Activated CD4-positive, alpha-beta T cell treated with anti-CD3 and anti-CD28 coated beads, Interleukin-2, amount 10 ng/mL, durations not matched to agents 24 days and 14 days (primary cell): ENCODE measurements at places on chromosomes 1 and 21. TPM values are rescaled to one million over a fixed set of nuclear protein-coding genes. Genes with fewer than 3 reads are reported as not detected.
A peak's percentile ranks its signal among the peaks of the same experiment; 100 is the strongest.

- no peak for DNase-seq
Observed at GRCh38 chr1:82227306-82228095, 426.8 kb downstream of the ADGRL2 start.

GRCh38 chr1:48499211-48499735 is 27.3 kb upstream of the SPATA6 start:
- DNase-seq: no peak

The GBP1 gene
- 36.9 and 38.3 TPM in 2 replicates for total RNA-seq

DNA sequence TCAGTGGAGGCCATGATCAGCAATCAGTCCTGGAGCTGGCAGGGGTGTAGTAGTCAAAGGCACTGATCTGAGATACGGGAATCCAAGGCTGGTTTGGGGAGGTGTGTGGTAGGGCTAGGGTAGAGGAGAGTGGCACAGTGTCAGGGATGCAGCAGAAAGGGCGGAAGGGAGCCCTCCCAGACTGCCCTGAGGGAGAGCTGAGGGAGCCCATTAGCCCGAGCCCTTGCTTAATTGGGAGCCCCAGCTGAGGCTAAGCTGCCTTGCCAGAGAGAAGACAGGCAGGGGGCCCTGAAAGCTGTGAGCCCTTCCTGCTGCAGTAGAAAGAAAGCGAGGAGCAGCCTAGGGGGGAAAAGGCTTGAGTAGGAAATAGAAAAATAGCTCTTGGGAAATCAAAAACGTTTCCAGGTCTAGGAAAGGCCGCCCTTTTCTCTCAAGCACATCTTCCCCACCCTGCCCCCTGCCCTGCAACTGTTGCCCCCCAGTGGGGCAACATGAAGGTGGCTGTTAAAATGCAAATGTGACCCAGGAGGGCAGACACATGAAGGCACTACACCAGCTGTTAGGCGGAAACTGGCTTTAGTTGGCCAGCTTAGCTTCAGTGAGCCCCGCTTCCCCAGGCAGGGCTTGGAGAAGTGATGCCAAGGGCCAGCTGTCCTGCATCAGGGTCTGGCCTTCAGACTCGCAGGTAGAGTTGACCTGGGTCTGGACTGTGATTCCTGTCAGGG is 106.2 kb downstream of the UCK2 start:
- no peak for DNase-seq

- DNase-seq: no peak
Observed at GRCh38 chr1:102821707-102822106, 286.6 kb downstream of the COL11A1 start.

- no peak for DNase-seq
Observed at GRCh38 chr21:28063241-28064216, 929.1 kb downstream of the LTN1 start.

DNA sequence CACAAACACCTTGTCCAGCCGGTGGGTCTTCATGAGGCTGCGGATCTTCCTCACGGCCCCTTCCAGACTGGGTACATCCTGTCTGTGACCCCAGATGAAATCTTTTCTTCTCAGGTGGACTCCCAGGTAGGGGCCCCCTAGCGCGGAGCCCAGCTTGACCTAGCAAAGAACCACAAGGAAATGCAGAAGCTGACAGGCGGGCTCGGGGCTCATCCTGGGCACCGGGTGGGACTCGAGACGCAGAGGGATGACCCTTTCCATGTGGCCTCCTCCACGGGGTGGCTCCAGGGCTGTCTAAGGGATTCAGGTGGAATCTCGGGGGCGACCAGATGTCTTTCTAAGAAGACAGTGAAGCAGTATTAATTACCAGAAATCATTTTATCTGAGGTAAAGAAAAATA is 17.8 kb downstream of the POFUT2 start:
- no peak for DNase-seq

GRCh38 chr1:202857136-202857610 is 31.8 kb downstream of the RABIF start:
- no peak for DNase-seq

DNA sequence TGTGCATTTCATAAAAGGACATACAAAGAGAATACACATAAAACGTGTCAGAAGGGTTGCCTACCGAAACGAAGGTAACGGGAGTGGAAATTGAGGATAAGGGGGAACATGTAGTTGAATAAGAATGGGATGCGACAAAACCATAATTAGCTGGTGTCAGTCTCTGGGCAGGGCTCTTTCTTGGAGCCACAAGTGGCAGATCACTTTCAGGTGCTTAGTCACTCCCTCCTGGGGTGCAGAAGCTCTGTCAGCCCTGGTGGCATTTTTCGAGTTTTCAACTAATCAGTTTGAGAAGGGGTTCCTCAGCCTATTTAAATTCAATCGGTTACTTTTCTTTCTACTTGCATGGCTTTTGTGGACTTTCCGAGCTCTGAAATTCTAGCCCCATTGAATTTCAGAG is 133.9 kb upstream of the IGSF21 start:
- DNase-seq: no peak

DNA sequence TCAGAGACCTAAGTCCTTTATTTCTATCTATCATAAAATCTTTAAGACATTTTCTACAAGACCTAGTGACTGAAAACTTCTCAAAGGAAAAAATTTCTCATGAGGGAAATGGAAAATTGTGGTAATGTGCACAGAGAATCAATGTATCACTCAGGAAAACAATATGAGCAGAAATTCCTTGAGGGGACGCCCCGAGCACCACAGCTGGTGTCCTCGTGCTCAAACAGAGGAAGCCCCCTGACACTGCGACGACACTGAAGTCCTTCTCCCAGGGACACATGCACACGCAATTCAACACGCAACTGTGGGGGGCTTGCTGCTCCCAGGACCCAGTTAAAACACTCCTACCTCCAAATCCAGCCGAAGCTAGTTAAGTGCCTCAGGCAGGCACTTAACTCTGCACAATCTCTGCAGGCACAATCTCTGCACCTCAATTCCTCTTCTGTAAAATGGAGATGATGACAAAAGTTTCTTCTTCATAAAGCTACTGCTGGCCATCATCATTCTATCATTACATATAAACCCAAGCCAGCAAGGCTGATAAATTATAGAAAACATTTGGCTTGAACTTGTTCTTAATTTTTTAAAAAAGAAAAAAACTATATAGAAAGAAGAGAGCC is 16.0 kb downstream of the ZBTB17 start:
- no peak for DNase-seq

GRCh38 chr1:206456577-206457370 is 13.5 kb upstream of the IKBKE start:
- DNase-seq: no peak

DNA sequence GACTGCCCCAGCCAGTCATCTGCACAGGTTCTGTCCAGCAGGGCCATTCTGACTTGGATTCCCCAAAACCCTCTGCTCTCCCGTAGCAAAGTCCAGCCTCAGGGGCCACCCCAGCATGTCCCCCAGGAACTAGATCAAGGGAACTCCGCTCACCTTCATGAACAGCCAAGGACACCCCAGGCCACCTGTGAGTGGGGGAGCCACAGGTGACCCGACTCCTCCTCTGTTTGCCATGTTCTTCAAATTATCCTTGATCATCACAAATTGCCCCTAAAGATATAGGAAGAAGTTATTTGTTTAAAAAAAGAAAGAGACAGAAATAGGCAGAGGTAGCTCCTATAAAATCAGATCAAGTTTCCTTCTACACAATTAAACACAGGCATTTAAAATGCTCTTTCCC is 475.0 kb downstream of the MATN1 start:
- no peak for DNase-seq

The LCE1D gene
- total RNA-seq: not detected in 2 replicates

DNA sequence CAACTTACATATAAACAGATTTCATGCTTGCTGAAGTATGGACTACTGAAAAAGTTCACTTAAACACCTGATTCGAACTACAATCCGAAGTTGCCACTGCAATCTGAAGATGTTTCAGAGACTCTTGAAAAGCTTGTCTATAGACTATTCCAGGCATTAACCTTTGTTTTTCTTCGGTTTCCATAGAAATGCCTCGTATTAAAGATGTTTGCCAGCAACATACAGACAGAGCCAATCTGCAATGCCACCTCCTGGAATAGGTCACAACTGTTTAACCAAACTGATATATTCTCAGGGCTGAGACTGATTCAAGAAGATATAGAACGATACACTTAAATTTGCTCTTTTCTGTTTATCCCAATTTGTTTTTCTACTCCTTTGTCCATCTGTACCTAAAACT is 28.9 kb upstream of the DMRTB1 start:
- DNase-seq: no peak

DNA sequence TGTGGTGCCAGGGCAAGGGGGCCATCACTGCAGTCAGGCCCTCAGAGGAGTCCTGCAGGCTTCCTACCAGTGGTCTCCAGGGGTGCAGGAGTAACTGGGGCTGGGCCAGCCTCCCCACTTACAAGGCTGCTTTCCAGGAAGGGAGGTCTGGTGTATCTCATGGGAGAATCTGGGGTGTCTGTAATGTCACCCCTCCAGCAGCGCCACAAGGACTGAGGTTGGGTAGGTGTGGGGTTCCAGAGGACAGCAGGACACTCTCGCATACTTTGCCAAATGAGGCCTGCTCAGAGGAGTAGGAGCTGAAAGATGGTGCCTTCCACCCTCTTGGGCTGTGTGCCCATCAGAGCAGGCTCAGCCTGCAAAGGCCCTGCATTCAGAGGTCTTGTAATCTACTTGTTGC is 46.9 kb downstream of the TNNT2 start:
- no peak for DNase-seq

The PDPN gene
- not detected in 2 replicates for total RNA-seq

The TDRKH gene
- 12.7 and 13.3 TPM in 2 replicates for total RNA-seq

DNA sequence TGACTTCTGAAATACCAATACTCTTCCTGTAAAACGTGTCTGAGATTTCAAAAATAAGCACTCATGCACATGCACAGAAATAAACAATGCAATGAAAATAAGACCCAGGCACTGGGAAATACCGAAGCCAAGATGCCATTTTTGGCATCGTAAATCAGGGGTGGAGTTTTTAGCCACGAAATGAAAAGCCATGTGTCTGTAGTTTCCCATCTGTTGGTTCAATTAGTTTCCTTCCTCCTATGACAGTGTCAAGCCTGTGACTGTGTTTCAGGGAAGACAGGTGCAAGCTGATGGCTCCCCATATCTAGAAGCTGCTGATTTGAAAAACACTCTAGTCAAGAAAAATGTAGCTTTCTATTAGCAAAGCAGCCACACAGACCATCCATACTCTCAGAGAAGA is 480.4 kb upstream of the CAMK1G start:
- no peak for DNase-seq

- DNase-seq: no peak
Observed at GRCh38 chr1:14715802-14716201, 117.3 kb downstream of the KAZN start.

- no peak for DNase-seq
Observed at GRCh38 chr1:61450872-61451571, 273.9 kb downstream of the TM2D1 start.

DNA sequence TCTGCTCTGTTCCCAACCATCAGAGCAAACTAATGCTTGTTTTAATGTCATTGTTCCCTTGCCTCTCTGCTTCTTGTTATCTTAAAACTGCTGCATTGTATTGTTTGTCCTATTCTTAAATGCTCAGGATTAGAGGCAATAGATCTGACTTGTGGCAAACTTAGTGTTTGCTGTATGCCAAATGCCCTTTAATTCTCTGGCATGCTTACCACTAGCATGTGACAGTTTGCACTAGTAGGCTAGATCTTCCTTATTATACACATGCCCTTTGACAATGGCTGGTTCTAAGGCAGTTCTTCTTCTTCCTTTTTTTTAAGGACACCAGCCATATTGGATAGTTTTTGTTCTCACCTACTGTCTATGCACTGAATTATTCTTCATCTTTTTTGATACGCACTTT is 30.1 kb downstream of the PALMD start:
- no peak for DNase-seq

- no peak for DNase-seq
Observed at GRCh38 chr1:182617734-182618351, 13.7 kb upstream of the RGS16 start.

DNA sequence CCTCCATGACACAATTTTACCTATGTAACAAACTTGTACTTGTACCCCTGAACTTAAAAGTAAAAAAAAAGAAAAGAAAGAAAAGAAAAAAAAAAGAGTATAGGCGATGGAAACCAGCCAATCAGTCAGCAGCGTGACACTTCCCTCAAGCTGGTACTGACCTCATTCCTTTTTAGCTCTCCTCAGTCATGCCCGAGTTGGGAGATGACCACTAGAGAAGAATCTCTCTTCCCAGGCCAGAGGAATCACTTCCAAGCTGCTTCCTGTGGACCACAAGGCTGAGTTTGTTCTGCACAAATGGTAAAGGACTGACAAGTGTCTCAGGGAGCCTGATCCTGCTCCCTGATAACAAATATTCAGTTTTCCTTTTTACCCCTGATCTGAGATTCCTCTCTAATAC is 313.5 kb upstream of the ESRRG start:
- no peak for DNase-seq

DNA sequence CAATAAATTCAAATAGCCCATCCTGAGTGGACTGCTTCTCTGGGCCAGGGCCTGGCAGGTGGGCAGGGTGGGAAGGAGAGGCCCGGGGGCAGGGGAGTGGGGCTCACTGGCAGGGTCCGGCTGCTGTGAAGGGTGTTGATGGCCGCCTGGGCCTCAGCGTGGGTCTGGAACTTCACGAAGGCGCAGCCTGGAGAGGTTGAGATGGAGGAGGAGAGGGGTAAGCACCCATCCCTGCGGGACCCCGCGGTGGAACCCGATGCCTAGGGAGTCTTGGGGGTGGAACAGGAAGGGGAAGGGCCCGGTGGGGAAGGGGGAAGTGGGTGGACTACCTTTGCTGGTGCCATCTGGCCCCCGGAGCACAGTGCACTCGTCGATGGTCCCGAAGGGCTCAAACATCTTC is 7.7 kb downstream of the CELF3 start:
- no peak for DNase-seq

The CHD5 gene
- 0.59 and 0.63 TPM in 2 replicates for total RNA-seq

The BPNT1 gene
- 24.9 and 27.2 TPM in 2 replicates for total RNA-seq

The SDC3 gene
- 0.33 and 0.44 TPM in 2 replicates for total RNA-seq

DNA sequence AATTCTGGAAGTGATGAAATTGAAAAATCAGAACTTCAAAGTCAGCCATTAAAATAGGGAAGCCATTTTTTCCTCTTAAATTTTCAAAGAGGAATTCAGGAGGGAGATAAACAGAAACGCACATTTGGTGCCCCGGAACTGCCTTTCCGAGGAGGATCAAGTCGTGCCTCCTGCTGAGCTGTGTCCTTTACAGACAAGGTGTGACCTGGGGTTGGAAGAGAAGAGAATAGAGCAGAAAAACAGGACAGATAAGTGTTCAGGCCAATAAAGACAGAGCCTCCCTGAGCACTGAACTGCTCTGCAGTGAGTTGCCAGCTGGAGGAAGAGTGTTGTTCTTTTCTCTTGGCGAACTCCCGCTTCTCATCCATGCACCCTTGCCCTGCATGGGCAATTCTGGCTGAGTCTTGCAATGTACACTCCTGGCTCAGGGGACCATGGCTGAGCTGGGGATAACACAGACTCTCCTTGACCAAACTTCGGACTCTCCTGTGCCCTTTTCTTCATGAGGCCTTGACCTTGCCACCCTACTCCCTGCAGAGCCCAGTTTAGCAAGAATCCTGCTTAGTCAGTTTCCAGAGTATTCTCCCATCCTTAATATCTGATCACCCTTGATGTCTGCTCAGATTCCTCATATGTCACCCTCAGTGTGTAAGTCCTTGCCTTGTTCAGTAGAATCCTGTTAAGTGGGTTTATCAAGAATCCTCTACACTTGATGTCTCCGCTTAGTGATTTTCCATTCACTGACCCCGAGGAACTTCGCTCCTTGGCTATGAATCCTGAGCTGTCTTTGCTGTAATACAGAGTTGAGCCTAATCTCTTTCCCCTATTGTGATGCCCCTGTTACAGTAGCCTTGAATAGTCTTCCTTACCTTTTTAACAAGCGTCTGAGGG is 1.3 kb upstream of the MTARC1 start:
- no peak for DNase-seq

The HSPB7 gene
- not detected in 2 replicates for total RNA-seq

The VSIG8 gene
- not detected in 2 replicates for total RNA-seq

The TMCC2 gene
- total RNA-seq: 19.9 and 20.9 TPM in 2 replicates

GRCh38 chr1:26831546-26832248 is 5.2 kb downstream of the ZDHHC18 start:
- peak; percentile 59 for DNase-seq
